ENCODE measurements at places on chromosomes 5 and 9.
A peak's percentile ranks its signal among the peaks of the same experiment; 100 is the strongest.

GRCh38 chr5:42274913-42275312, 148.3 kb upstream of the GHR start:
- DNase-seq = no peak

- no peak for DNase-seq
Measured at GRCh38 chr9:85610074-85610860, 131.5 kb downstream of the AGTPBP1 start.

DNA sequence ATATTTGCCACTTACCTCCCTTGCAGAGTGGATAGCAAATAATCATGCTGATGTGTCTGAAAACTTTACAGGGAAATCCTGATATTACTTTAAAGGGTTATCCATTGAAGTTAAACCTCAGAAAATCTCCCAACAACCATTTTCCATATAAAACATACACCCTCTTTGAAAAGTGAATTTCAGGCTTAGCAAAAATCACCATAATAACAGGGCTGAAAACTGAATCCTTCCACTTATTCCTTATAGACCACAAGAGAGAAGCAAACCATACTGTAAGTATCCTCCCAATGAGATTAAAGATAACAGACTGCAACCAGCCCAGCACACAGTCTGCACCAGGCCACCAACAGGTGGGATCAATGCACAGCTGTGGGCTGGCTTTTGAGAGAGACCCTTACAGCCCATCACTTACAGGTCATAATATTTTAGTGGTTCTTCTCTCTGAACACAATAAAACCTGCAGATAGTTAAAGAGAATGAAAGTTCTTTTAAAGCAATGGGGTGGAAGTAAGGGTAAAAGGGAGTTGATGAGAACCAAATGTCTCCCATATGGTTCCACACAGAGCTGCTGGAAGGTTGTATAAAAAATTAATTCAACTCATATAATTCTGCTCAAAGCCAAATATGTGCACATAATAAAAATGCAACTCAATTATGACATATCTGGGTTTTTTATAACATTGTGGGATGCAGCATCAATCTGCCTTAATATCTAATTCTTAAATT, 376.2 kb upstream of the GRAMD2B start:
- no peak for DNase-seq

DNA sequence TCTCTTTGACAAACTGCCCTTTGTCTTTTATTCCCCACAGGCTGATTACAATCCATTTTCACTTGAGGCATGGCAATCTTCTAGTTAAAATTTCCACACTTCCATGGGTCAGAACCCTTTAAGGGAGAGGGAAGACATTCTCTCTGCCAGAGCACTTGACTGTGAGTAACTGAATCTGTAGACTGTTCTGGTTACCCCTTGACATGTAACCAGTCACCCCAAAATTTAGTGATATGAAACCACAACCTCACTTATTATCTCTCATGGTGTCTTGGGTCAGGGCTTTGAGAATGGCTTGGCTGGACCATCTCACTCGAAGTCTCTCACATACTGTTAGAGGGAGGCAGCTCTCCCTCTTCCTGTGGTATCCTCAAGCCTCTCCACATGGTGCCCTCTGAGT, 14.0 kb downstream of the ITGA2 start:
- no peak for DNase-seq

GRCh38 chr5:169637549-169638121, 560 bp downstream of the DOCK2 start:
- peak; percentile 62 for DNase-seq

- no peak for DNase-seq
Measured at GRCh38 chr9:3008091-3008490, 164.2 kb upstream of the PUM3 start.

DNA sequence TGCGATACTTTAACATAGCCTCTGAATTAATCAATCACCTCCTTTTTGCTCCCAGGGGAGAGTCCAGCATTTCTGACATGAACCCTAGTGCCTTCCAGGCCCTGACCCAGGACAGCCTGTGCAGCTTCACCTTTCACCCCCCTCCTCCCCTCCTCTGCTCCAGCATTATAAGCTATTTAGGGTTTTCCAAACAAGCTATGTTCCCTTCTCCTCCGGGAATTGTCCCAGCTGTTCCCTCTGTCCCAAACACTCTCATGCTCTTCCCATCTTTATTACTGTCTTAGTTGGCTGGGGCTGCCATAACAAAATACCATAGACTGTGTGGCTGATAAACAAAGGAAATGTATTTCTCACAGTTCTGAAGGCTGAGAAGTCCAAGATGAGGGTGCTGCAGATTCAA, 161.5 kb downstream of the EBF1 start:
- no peak for DNase-seq

DNA sequence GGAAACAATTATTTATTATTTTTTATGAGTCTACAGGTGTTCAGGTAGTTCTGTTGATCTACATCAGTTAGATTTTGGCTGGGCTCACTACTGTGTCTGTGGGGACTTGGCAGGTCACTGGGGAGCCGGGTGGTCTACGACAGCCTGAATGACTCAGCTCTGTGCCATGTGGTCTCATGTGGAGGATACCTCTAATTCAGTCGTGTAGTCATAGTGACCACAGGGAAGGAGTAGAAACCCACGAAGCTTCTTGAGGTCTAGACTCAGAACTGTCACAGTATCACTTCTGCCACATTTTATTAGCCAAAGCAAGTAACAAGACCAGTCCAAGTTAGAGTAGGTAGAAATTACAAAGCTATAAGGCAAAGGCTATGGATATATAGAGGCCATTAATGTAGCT, 64.7 kb upstream of the GRAMD2B start:
- no peak for DNase-seq

DNA sequence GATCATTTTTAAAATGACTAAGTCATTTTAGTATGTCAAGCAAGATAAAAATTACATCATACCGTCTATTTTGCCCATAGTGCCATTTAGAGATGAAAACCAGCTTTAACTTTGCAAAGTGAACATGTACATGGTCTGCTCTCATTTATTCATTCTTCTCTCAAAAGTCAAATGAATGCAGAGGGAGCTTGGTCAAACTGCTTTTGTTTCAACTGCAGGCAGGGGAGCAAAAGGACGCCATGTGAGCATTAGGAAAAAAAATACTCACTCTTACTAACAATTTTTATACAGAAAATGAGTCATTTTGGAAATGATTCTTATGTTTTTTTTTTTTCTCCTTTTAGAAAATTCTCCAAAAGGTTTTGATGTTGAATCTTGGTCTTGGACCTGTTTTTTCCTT, 15.7 kb downstream of the SCGB3A1 start:
- no peak for DNase-seq

DNA sequence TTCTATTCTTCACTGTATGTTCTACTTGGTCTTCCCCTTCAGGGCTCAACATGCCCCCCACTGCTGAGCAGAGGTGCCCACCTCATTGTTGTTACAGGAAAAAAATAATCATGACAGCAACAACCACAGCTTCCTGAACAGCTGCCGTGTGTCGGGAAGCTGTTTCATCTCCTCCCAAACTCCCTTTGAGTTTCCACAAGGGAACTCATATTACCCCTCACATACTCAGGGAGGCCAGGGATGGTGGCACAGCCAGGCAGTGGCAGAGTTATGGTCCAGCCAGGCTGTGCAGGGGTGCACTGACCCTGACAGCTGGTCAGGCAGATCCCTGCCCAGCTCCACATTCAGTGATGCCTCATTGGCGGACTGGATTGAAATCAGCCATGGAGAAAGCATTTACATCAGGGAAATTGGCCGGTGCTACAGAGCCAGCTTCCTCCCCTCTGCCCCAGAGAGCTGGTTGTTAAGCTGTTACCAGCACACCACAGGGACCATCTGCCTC, 37.3 kb downstream of the SARDH start:
- DNase-seq = no peak

- DNase-seq = no peak
Measured at GRCh38 chr5:167716126-167716775, 575.2 kb upstream of the WWC1 start.
